ENCODE measurements at places on chromosomes 13 and 19.

DNA sequence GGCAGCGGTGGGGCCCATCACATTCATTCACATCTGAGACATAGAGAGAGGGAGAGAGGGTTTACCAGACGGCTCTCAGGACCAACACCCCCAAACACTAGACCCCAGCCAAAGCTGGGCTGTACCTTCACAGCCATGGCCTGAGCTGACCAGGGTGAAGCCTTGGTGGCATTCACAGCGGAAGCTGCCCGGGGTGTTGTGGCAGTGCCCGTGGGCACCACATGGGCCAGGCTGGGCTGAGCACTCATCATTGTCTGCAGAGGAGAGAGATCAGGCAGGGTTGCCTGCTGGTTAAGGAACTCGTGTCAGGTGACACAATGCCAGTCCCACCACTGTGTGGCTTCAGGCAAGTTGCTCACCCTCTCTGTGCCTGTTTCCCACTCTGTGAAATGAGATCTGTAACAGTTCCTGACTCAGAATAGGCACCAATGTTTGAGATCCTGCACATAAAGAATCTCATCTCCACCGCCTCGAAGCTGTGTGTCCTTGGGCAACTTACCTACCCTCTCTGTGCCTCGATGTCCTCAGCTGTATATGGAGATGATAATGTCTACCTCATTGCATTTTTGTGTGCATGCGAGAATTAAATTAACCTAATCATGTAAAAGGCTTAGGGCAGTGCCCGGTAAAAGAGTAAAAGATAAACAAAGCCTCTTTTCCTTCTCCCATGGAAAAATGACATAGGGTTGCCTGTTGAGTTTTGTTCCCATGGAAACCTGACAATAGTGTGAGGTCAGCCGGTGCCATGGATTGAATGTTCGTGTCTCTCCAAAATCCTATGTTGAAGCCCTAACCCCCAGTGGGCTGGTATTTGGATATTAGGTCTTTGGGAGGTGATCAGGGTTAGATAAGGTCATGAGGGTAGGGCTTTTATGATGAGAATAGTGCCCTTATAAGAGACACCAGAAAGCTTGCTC lies 22.9 kb downstream of the CCL25 start:
- no peak for DNase-seq

DNA sequence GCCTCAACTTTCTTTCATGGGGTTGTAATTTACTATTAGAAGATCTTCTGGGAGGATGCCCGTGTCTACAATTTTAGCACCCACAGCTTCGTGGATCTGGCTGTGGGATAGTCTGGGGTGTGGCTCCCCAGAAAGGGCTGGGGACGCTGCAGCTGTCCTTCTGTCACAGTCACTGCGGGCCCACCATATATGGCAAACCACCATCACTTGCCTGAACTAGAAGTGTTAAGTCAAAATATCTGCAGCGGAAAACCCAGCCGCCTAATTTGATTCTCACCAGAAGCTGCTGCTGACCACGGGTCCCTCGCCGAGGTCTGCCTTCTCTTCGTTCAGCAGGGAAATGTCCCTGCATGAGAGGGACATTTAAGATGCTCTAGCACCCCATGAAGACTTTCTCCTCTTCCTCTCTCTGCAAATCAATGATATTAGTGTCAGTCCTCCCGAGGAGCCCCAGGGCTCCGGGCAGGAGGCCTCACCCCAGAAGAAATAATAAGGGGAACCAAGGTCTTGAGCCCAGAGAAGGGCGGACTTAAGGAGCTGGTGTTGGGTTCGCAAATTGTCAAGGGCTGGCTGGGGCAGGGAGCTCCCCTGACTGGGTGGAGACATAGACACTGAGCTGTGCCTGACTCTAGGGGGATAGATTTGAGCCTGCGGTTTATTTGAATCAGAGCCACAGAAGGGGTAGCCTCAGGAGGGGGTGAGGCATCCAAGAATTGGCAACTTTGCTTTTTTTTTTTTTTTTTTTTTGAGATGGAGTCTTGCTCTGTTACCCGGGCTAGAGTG lies 3.0 kb upstream of the MATK start:
- DNase-seq: no peak

- DNase-seq: no peak
Measured at GRCh38 chr13:73717632-73718031, 416.6 kb downstream of the KLF12 start.

DNA sequence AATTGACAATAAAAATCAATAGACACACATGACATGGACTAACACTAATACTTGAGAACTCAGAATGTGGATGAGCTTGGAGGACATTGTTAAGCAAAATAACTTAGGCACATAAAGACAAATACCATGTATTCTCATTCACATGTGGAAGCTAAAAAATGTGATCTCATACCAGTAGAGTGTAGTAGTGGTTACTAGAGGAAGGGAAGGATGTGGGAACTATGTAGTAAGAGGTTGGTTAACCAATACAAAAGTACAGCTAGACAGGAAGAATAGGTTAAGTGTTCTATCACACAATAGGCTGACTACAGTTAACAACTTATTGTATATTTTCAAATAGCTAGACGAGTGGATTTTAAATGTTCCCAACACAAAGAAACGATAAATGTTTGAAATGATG lies 415.8 kb upstream of the KLF12 start:
- DNase-seq: no peak

DNA sequence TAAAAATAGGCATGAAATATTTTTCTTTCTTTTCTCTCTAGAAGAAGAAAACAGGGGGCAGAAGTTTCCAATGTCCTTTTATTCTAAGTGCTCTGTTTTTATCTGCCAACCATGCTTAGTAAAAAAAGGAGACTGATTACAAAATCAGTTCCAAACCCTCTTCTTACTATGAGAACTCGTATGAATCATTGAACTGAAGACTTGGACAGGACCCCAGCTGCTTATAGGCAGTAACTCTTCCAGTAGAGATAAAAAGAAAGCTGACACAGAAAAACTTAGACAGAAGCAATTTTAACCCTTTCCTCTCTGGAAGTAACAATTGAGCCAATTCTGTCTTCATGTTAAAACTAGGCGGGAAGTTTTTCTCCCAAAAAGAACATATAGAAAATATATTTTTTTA lies 24.5 kb upstream of the FREM2 start:
- no peak for DNase-seq

- no peak for DNase-seq
Measured at GRCh38 chr13:45492538-45492937, 27.8 kb downstream of the COG3 start.
